ENCODE measurements at places on chromosomes 7 and 10. TPM values are rescaled to one million over a fixed set of nuclear protein-coding genes. Genes with fewer than 3 reads are reported as not detected.

DNA sequence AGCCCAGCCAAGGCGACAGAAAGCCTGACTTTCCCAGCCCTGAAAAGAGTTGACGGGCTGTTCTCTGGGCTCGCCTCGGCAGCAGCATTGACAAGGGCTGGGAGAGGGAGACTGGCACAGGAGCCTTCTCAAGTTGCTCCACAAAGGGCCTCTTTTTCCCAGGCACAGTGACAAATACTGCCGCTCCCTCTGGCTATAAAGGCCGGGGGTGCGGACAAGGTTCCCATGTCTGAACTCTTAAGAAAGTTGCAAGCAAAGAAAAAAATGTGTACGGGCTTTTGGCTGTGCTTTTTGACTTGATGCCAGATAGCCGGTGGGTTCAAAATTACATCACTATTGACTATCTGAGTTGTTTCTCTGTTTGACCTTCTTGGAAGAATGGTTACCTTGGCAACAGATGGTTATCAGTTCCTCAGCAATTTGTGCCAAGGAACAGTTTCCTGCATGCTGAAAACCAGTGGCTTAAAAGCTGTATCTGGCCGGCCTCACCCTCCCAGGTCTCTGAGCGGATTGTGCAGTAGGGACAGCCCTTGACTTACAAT lies 115.9 kb upstream of the EEPD1 start:
- no peak for DNase-seq

DNA sequence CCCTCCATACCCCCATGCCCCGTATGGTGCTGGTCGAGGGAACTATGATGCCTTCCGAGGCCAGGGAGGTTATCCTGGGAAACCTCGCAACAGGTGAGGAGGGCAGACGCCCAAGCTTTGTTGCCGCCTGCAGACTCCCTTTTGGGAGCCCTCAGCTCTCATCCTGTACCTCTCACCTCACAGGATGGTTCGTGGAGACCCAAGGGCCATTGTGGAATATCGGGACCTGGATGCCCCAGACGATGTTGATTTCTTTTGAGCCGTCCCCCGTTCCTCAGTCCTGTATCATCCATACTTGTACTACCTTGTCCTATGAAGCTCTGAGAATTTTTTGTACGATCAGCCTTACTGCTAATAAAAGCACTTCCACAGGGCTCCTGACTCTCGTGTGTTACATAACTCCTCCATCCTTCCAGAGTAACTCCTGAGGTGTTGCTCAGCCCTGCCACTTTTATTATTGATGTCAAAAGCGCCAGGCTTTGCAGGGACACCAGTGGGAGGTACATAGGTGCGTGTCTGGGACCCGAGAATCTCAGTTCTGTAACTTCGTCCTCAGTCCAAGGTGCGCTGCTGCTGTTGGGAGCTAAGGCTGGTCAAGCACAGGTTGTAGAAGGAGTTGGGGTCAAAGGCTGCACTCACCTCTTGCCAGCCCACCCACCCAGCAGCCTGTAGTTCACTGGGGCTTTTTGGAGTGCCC lies 1.1 kb downstream of the UFSP1 start:
- DNase-seq, result no peak

GRCh38 chr10:117408436-117409384 lies 33.5 kb upstream of the PDZD8 start:
- no peak for DNase-seq

GRCh38 chr7:138029941-138030340 lies 28.1 kb upstream of the CREB3L2 start:
- DNase-seq, result no peak

GRCh38 chr7:111089822-111090426 lies 1.0 kb upstream of the LRRN3 start:
- DNase-seq, result no peak

- no peak for DNase-seq
Observed at GRCh38 chr7:2230226-2230625, 2.5 kb downstream of the MAD1L1 start.

GRCh38 chr10:106980495-106981451 lies 183.7 kb downstream of the SORCS1 start:
- no peak for DNase-seq

- no peak for DNase-seq
Observed at GRCh38 chr10:128825626-128826025, 641.4 kb upstream of the MGMT start.

- DNase-seq, result no peak
Observed at GRCh38 chr7:124251636-124252035, 218.8 kb upstream of the TMEM229A start.

DNA sequence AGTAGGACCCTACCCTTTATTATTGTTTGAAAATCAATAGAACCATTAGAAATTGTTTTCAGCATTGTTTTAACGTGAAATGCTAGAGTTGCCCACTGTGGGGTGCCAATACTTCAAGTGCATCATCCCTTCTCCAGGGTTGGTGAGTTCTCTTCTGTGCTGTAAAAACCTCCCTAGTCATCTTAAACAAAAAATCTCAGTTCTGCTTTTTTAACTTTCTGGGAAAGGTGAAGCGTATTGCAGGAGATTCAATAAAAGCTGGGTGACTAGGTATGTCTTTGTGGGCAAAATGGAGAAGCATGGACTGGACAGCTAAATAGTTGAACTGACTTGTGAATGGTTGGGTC lies 699.1 kb downstream of the SUGCT start:
- DNase-seq, result no peak

Gene SPDYE16
- 0.20 TPM for total RNA-seq

DNA sequence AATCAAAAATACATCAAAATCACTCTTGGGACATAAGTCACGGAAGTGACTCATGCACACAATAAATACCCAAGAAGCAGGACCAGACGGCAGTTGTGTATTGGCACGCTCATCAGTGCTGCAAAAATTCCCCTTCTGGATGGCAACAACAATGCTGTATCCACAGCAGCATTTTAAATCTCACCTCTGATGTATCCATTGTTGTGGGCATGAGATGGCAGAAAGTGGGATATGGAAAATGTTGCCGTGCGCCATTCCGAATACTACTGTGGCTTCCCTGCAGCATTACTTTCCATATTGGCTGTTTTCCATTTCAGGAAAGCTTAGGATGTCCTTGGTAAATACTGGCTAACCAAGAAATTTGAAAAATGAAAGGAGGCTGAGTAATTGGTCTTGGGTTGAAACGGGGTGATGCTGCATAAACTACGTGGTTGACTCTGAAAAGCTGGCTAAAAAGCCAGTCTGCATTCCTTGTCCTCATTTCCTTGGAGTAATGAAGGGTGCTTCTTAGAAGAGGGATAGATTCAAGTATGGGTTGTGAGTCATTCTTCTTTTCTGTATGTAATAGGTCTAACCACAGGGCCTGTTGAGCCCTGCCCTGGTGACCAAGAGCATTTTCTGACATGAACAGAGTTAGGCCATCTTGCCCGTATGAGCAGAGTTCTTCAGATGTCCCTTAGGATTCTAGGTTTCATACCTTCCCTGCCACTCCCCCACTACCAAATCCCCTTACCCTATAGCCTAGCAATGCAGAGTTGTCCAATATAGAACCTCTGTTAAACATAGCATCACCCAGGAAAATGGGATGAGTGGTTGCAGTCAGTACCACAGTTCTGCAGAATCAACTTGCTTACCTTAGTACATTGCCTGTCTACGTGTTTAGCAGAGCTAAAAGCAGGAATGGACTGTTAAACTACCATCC lies 36.3 kb upstream of the TOMM7 start:
- DNase-seq, result no peak

Gene SPDYE8
- total RNA-seq, result not detected

GRCh38 chr7:111486472-111487142 lies 75.7 kb downstream of the IMMP2L start:
- no peak for DNase-seq

DNA sequence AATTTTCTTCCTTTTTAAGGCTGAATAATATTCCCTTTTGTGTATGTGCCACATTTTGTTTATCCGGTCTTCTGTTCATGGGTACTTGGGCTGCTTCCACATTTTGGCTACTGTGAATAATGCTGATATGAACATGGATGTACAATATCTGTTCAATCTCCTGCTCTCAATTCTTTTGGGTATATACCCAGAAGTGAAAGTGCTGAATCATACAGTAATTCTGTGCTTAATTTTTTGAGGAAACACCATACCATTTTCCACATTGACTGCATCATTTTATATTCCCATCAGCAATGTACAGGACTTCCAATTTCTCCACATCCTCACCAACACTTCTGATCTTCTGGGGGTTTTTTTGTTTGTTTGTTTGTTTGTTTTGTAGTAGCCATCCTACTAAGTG lies 135.0 kb upstream of the INHBA start:
- no peak for DNase-seq

DNA sequence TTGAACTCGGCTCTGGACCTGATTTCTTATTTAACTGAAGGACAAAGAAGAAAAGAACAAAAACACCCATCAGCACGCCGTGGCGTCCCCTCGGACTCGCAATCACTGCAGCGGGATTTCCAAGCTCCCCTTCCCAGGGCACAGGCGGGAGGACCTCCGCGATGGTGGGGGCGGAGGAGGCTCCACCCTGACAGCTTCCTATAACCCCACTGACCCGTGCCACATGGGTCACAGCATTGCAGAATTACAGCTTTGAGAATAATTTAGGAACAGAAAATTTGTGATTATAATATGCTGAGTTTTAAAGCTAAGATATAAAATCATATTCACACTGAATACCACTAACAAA lies 129.7 kb upstream of the SEC61G start:
- no peak for DNase-seq

DNA sequence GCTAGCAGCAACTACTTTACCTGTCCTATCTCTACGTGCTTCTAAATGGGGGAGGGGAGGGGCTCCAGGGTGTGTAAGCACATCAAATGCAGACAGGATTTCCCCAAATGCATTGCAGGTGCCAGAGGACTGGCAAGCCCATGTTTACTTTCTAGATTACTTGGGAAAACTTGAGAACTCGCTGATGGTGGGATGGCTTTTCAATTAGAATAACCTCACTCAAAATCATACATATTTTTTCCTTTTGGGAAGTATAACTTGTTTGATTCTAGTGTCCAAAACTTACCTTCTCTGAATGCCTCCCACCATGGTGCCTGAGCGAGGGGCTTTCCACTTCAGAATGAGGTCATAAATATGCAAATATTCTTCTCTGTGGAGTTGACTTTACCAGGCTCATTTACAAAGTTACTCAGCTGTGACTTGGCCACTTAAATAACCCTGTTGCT lies 191.3 kb upstream of the RHOBTB1 start:
- no peak for DNase-seq

GRCh38 chr7:81533426-81533825 lies 236.4 kb downstream of the HGF start:
- DNase-seq, result no peak

GRCh38 chr10:6395606-6396005 lies 184.5 kb downstream of the PRKCQ start:
- DNase-seq, result no peak

DNA sequence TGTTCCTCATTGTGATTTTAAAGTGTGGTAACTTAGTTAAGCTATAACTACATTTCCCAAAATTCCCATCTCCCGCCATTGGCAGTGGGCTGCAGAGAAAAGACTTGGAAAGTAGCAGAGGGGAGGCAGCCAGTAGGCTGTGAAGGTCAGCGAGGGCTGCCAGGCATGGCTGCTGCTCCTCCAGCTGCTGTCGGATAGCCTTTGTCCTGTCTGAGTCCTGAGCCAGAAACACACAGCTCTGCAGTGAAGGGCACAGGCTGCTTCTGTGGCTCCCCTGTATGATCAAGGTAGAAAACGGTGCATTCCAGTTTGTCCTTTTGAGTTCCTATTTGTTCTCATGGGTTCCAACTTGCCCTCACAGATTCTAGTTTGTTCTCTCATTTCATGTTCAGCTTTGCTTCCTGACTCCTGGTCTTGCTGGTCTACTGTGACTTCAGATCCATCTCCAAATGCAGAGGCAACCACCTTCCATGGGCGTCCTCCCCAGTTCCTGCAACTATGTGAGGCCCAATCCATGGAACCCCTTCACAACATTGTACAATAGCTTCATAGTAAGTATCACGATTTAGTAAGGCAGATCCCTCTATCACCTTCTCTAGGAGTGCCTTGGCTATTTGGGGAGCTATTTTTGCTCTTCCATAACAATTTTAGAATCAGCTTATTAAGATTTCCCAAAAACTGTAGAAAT lies 31.7 kb downstream of the SYPL1 start:
- DNase-seq, result no peak

Gene TRIM73
- total RNA-seq, result 3.6 TPM

Gene SNCG
- not detected for total RNA-seq

DNA sequence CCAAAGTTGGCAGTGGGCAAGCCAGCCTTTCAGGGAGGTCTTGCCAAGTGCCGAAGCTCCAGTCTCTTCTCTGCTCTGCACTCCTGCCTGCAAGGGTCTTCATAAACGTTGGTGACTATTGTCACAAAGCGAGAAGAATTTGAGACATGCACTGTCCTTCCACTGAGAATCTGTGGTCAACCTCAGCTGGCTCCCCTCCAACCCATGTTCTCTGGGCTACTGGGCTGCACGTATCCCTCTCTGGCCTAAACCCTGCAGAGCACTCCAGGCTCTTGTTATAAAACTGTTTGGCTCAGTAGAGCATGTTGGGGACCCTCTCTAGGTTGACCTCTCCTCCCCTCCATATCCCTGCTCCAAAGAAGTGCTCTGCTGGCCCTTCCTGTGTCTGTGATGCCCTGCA lies 260.4 kb upstream of the NFE2L3 start:
- DNase-seq, result no peak

Gene LDB3
- 0.07 TPM for total RNA-seq

- DNase-seq, result no peak
Observed at GRCh38 chr7:109131141-109131540, 561.5 kb downstream of the DNAJB9 start.

Gene ORC5
- 32.4 TPM for total RNA-seq

DNA sequence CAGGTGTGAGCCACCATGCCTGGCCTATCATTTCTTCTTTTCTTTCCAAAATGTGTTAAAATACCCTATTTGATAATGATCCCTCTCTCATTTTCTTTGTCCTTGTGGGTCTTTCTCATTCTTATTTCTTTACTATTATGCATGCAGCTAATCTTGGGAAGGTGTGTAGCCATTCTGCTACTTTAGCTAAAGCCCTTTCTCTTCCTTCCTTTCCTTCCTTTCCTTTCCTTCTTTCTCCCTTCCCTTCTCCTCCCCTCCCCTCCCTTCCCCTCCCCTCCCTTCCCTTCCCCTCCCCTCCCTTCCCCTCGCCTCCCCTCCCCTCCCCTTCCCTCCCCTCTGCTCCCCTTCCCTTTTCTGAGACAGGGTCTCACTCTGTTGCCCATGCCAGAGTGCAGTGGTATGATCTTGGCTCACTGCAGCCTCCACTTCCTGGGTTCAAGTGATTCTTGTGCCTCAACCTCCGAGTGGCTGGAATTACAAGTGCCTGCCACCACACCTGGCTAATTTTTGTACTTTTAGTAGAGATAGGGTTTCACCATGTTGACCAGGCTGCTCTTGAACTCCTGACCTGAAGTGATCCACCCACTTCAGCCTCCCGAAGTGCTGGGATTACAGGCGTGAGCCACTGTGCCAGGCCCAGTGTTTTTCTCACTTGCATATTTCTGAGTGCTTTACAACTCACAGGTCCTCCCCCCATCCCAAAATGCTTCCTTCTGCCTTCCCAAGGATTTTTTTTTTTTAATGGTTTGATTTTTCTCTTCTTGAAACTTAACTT lies 42.3 kb downstream of the HIP1 start:
- DNase-seq, result no peak
